ENCODE measurements at places on chromosomes 4 and X.
A peak's percentile ranks its signal among the peaks of the same experiment; 100 is the strongest.

DNA sequence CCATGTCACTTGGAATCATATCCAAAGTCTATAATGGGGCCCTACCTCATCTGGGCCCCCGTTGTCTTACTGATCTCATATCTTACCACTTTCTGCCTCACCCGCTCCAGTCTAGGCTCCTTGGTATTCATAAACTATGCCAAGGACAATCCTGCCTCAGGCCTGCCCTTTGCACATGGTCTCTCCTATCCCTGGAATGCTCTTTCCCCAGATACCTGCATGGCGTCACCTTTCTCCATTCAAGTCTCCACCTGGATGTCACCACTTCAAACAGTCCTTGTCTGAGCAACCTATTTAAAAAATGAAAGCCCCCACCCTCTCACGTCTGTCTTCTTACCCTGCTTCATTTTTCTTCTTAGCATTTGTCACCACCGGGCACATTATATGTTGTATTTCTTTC lies 8.2 kb downstream of the VGLL1 start:
- no peak for DNase-seq

- peak; percentile 66 for DNase-seq
These were observed 10.8 kb downstream of the NR3C2 start for GRCh38 chr4:148431401-148431800.

GRCh38 chr4:163284304-163284703 lies 48.1 kb downstream of the NPY1R start:
- no peak for DNase-seq

GRCh38 chr4:133969202-133969848 lies 232.3 kb downstream of the PABPC4L start:
- no peak for DNase-seq

All from kidney tubule cell (primary cell).